ENCODE measurements at places on chromosomes 16 and 17.

DNA sequence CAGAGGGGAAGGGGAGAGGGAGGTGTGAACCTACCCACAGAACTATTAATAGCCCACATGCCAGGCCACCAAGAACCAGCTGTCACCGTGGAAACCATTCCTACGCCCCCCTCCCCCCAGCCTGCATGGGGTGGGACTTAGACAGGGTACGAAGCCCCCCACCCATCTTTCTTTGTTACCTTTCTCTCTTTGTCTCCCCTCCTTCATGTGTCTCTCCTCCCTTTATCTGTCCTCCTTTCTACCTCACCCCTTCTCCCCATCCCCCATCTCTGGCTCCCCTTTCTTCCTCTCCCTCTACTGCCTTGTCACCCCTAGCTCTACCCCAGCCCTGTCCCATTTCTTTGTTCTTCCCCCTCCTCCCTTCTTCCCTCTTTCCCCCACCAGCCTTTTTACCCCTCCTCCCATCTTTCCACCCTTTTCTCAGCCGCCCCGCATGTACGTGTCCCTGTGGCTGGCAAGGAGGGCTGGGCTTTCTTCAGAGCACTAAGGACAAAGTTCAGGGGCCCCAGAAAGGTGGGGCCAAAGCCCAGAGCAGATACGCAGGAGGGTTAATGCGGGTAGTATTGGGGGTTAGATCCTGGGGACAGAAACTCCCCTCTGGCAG, 8.0 kb downstream of the THRA start:
- no peak for DNase-seq

- DNase-seq = no peak
Observed at GRCh38 chr17:80097127-80097621, 4.2 kb upstream of the GAA start.

- no peak for DNase-seq
Observed at GRCh38 chr17:78252111-78252634, 20.7 kb downstream of the TMEM235 start.

DNA sequence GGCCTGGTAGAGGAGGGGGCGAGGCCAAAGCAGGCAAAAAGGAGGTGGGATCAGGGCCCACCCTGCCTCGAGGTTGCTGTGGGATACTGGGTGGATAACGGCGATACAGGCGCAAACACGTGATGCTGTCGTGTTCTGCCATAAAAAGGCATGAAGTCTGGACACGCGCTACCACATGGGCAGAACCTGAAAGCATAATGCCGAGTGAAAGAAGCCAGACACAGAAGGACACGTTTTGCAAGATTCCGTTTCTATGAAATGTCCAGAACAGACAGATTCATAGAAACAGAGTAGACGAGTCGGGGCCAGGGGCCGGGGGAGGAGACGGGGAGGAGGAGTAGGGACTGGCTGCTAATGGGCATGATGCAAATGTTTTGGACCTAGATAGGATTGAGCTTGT, 43.5 kb downstream of the ZDHHC7 start:
- peak; percentile 100 for DNase-seq

Data from umbilical cord (tissue), 2 donors.